Glutamatergic neuron (in vitro differentiated cells): ENCODE measurements at places on chromosomes 7 and 10.

DNA sequence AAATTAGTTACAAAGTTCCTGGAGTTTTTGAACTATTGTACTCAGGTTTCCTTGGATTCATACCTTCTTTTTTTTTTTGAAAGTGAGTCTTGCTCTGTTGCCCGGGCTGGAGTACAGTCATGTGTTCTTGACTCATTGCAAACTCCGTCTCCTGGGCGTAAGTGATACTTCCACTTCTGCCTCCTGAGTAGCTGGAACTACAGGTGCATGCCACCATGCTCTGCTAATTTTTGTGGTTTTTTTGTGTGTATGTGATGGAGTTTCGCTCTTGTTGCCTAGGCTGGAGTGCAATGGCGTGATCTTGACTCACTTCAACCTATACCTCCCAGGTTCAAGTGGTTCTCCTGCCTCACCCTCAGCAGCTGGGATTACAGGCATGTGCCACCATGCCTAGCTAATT, 22.3 kb downstream of the MCM10 start:
- no peak for DNase-seq

GRCh38 chr10:35598379-35598778, 6.8 kb upstream of the GJD4 start:
- DNase-seq = no peak

DNA sequence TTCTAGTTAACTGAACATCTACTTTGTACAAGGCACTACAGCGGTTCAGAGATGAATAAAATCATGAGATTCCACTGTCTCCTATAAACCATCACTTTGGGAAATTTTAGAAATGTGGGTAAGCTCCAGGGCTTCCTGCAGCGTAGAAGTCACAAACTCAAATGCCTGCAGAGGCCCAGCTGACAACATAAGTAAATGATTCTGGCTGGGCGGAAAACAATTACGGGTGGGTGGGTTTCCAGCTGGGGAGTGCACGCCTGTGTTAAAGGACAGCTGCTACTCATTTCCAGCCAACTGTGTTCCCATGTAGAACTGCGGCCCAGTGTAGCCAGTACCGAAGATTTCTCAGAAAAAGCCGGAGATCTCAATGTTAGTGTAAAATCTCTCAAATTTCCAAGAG, 69.5 kb upstream of the ATRNL1 start:
- no peak for DNase-seq

GRCh38 chr7:57403601-57404342, 46.2 kb upstream of the ZNF716 start:
- no peak for DNase-seq

GRCh38 chr10:15605740-15606369, 113.9 kb downstream of the ITGA8 start:
- DNase-seq = no peak

- DNase-seq = no peak
These were observed 152.0 kb upstream of the ADO start for GRCh38 chr10:62652564-62652963.

DNA sequence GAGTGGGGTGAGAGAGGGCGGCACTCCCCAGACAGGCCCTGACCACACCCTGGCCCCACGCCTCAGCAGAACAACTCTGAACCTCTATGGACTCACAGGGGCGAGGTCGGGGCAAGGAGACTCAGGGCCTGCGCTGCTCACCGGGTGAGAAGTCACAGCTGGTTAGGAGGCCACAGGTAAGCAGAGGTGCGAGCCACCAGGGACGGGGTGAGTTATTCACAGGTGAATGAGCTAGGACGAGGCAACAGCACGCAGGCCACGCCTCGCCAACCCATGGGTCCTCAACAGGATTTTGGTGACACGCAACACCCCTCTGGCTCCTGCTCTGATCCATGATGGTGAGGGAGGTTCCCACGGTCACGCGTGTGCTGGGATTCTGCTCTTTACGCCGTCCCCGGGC, 202.5 kb downstream of the ADARB2 start:
- DNase-seq = no peak

- DNase-seq = peak; percentile 96
These were observed at the start of gene MPP7 for GRCh38 chr10:28302638-28303488. Gene MPP7 (minus strand): TSS chr10:28303064. CDS start chr10:28238604, 64,460 bp downstream.

DNA sequence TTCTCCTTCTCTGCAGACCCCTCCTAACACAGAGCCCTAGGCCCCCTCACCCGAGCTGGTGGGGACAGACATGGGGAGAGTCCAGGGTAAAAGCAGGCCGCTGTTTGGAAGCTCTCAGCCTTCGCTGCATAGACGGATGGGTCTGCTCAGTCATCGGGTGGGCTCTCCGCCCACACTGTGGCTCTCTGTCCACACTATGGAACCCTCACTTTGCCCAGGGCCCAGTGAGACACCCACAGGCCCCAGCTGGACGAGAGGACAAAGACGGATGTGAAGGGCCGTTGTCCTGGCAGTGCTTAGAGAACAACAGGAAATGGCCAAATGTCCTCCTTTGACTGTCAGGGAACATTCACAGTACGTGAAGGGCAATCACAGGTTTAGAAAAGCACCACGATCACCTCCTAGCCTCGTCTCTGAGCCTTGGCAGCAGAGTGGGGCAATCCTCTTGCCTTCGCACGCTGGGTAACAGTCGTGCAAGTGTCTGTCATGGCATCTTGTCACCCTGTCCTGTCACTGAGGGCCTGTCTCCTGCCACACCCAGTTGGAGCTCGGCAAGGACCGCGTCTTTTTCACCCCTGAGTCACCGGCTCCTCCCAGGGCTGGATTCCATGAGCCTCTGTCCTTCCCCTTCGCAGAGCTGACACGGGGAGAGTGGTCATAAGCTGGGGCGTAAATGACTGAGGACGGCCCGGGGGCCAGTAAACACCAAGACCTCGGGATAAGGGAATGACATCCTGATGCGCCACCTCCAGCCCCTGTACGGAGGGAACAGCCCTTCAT, 80.6 kb downstream of the PRKAG2 start:
- peak; percentile 9 for DNase-seq

- no peak for DNase-seq
These were observed 2.1 kb upstream of the ADAM8 start for GRCh38 chr10:133278577-133279265.

- DNase-seq = no peak
These were observed 82.9 kb upstream of the OGDHL start for GRCh38 chr10:49844775-49845595.

GRCh38 chr10:132932461-132933307, 9.7 kb downstream of the CFAP46 start:
- peak; percentile 17 for DNase-seq

DNA sequence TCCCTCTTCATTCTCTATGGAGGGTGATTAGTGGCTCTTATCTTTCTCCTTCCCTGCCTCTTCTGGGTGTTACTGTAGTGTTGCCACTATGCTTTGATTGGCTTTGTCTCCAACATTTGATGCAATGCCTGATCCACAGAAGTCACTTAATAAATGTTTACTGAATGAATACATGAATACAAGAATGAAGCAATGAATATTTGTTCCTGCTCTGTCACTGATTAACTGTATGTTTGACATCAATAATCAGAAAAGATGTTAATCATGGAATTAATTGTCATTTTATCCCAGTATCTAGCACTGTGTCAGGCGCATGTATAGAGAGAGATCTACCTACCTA, 4.3 kb downstream of the ANK3 start:
- DNase-seq = no peak

DNA sequence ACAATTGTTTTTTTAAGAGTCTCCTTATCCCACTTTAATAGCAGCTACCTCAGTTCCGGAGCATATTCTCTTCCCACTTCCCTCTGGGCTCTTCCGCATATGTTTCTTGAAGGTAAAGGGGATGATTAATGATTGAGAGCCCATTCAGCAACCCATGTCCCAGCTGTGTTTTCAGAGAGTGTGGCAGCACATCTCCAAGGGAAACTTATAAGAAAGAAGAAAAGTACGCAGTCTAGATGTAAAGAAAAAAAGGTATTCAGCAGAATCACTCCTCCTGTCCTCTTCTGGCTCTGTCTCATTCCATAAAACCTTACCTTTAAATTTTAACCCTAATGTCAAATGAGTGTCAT, 9.7 kb upstream of the ANKRD7 start:
- DNase-seq = no peak

- no peak for DNase-seq
These were observed 177.1 kb downstream of the CDK14 start for GRCh38 chr7:90773269-90773668.

DNA sequence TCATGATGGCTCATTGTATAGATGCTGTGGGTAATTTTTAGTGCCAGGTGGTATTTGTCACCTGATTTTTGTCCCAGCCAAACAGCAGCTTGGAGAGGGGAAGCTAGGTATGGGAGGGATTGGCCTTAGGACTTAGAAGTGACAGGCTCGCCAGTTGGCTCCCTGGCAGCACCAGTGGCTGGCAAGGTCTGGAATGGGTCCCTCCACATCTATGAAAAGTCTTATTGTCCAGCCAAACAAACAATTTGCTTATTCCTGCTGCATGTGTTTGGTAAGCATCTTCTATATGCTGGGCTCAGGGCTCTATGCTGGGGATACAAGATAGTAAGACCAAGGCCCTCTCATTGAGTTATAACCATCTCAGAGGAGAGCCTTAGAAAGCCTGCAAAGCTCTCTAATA, 42.5 kb downstream of the SORCS3 start:
- no peak for DNase-seq

- no peak for DNase-seq
These were observed 1251.5 kb downstream of the DNAJB9 start for GRCh38 chr7:109821156-109821555.

DNA sequence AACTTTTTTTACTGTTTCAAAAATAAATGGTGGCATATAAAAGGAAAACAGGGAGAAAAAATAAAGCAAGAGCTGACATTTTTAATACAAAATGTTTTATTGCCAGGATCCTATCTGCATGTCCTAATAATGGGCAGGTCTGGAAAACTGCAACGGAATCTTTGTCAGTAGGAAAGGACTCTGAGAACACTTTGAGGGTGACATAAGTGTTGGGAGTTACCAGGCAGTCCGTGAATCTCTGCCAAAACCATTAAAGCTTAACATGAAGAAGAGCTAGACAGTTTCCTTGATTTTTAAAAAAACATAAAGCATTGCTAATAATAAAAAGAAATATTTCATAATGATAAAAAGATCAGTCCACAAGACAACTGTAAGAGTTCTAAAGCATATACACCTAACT, 80.7 kb downstream of the AGMO start:
- DNase-seq = no peak

DNA sequence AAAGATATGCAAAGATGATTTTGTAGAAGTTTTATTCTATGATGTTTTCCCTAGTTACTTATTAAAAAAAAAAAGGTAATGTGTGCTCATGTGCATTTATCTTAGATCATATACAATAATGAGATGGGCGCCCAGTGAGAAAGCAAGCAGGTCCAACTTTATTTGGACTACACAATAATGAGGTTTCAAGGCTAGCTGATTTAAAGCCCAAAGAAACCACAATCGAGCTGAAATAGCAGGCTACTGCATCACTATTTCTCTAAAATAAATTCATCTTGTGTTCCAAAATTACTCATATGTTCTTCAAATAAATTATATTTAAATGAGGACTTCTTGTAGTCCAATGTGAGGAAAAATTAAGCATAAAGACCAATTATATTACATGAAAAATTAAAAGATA, 110.1 kb downstream of the JMJD1C start:
- no peak for DNase-seq

DNA sequence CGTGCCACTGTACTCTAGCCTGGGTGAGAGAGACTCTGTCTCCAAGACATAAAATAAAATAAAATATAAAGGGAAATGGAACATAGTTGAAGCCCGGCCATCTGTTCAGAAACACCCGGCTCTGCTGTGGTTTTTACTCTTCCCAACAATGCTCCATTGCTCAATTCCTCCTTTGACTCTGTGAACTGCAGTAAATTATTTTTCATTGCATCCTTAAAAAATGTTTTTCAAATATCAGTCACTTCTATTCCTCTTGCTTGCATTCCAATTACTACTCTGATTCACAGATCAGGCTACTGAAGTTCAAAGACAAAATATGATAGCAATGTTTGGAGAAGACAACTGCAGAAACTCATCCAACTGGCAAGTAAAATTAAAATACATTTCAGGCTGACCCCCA, 983.0 kb downstream of the SORCS1 start:
- DNase-seq = no peak

DNA sequence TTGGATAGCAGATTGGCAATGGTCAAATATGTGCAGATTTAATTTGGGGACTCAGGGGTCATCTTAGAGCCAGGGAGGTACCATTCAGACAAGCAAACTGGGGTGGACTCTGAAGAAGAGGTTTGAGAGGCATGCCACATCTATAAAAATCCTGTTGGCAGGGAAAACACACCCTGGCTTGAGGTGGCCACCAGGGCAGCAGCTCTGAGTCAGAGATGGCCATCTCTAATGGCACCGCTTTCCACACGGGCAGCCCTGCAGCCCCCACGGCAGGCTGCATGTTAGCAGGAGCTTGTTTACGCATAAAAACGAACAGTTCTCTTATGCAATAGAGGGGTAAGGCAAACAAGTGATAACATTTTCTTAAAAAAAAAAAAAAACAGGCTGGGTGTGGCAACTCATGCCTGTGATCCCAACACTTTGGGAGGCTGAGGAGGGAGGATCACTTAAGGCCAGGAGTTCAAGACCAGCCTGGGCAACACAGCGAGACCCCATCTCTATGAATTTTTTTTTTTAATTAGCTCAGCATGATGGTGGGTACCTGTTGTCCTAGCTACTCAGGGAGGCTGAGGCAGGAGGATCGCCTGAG, 14.9 kb downstream of the DLG5 start:
- DNase-seq = no peak

- no peak for DNase-seq
These were observed 63.2 kb upstream of the FGFR2 start for GRCh38 chr10:121661451-121661851.

- DNase-seq = no peak
These were observed 17.8 kb upstream of the MTPAP start for GRCh38 chr10:30366829-30367228.

GRCh38 chr10:48193556-48193955, 80.9 kb downstream of the FRMPD2 start:
- no peak for DNase-seq

GRCh38 chr10:125722811-125723210, 3.3 kb downstream of the EDRF1 start:
- DNase-seq = no peak

GRCh38 chr7:156892081-156892800, 742 bp downstream of the LMBR1 start:
- DNase-seq = peak; percentile 68

- no peak for DNase-seq
These were observed 3.3 kb downstream of the FBH1 start for GRCh38 chr10:5893321-5893720.

GRCh38 chr7:149849174-149849573, 11.0 kb downstream of the ZNF862 start:
- no peak for DNase-seq

GRCh38 chr10:3785851-3786271, 852 bp upstream of the KLF6 start:
- peak; percentile 63 for DNase-seq

GRCh38 chr10:79268161-79268601, 79.1 kb upstream of the PPIF start:
- DNase-seq = no peak
